ENCODE measurements at places on chromosomes 5 and 9.

DNA sequence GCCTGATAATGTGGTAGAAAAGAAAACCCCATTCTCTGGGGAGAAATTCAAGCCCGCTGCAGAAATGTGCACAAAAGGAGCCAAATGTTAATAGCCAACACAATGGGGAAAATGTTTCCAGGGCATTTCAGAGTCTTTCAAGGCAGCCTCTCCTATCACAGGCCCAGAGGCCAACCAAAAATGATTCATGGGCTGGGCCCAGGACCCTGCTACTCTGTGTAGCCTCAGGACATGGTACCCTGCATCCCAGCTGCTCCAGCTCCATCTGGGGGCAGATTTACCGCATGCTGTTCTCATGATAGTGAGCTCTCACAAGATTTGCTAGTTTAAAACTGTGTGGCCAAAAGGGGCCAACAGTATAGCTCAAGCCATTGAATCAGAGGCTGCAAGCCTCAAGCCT, 41.1 kb downstream of the RAPGEF6 start:
- DNase-seq = no peak

- DNase-seq = no peak
Measured at GRCh38 chr9:119951090-119951489, 581.9 kb upstream of the BRINP1 start.

DNA sequence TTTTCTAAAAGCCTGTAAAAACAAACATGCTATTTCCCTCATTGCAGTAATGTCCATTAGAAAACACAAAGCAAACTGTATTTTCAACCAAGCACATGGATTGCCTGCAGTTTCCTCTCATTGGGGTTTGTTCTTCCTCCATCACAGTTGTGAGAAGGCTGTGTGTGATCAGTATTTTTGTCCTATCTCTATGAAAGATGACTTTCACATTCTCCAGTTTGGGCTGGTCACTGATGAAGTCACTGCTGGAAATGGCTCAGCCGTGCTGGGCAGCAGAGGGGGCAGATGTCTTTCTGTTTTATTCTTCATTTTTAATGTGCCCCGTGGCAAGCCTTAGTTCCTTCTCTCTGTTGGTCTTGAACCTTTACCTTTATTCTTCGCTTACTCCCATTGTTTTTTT, 288.9 kb upstream of the MPDZ start:
- no peak for DNase-seq

DNA sequence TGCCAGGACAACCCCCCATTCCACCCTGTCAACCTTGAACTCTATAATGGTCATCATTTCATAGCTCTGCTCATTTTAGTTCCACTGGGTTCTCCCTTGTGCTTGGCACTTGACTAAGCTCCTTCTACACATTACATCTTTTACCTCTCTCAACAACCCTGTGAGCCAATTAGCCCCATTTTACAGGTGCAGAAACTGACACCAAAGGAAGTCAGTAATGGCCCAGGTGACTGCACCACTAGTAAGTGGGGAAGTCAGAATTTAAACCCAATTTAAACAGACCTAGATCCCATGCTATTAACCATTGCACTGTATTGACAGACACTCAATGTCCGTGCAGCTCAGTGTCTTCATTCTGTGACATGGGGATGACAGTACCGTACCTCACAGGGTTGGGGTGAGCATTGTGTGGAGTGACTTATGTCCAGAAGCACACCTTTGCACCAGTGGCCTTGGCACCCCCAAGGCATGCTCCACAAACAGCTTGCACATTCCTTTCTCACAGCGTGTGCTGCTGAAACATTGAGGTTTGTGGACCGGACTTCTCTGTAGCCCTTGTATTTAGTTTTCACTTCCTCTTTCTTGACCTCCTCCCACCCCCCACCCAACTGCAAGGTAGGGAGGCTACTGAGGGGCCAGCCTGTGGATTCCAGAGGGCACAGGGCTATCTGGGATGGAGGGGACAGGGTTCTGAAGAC, 23.1 kb downstream of the IRF1 start:
- peak; percentile 90 for DNase-seq

DNA sequence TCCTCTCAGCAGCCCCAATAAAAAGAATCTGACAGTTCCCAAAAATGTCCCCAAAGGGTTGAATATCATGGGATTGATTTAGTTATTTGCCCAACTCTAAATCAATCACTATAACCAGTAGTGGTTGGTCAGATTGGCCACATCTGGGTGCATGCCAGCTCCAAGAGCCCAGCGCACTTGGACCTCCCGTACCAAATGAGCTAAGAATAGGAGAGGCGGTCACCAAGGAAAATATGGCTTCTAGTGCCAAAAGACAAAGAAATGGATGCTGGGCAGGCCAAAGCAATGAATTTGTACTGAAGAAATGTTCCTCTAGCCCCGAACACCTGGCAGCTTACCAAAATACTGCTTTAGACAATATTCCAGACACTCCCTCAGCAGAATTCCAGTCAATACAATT, 80.3 kb downstream of the RCL1 start:
- DNase-seq = no peak

GRCh38 chr9:111897601-111898137, 1.1 kb downstream of the UGCG start:
- peak; percentile 89 for DNase-seq

DNA sequence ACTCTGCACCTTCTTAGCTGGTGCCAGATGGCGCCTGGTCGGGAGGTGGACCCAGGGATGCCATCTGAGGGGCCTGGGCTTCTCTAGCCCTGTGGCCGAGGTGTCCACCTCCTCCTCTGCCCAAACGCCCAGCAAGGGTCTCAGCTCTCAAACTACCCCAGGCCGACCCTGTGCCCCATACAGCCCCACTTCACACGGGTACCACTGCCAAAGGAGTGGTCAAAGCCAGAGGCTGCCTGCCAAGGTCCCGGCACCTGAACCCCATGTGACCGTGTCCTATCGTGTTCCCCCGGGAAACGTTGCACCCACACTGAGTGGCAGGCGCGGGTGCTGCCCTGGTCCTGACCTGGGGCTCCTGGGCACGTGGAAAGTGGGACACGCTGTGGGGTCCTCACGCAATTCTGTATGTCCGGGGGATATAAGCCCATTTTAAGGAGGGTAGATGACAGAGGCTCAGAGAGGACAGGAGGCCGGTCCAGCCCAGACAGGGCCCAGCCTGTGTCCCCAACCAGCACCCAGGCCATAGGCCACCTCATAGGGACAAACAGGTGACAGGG, 1.9 kb downstream of the ENTPD8 start:
- DNase-seq = no peak

- DNase-seq = no peak
Measured at GRCh38 chr5:129384193-129384592, 75.9 kb upstream of the ADAMTS19 start.

DNA sequence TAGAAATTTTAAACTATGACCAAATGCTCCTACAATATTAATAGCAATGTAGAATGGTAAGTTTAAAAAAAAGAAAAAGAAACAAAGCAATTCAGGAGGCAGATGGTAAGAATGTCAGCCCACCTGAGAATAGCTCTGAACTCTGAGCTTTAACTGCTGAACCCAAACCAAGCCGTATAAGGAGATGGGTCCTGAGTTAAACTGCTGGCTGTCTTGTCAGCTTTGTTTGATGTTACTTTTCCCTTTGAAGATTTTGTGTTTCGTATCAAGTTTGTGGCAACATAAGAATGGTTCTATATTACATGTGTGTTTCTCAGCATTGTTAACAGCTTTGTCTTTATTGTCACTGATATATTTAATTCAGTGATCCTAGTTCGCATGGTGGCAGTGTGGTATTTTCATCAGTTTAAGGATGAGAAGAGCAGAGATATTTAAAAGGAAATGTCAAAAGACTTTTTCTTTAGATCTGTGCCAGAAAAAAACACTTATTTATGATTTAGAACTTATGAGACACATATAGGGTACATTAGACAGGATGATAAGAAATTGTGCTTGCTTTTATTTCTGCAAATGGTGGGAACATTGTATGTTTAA, 390.1 kb downstream of the CCDC171 start:
- no peak for DNase-seq

DNA sequence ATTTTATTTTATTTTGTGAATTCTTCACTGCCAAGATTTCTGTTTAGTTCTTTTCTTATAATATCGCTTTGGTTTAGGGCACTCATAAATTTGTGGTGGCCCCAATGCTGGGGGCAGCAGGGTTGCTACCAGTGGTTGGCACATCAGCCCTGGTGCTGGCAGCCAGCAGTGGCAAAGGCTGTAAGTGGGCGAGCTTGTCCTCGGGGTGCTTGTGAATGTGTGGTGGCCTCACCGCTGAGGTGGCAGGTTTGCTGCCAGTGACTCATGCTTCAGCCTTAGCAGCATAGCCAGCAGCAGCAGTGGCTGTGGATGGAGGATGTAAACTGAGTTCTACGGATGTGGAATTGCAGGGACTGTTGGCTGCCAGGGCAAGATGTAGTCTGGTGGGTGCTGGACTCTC, 262.9 kb upstream of the DMAC1 start:
- DNase-seq = no peak

DNA sequence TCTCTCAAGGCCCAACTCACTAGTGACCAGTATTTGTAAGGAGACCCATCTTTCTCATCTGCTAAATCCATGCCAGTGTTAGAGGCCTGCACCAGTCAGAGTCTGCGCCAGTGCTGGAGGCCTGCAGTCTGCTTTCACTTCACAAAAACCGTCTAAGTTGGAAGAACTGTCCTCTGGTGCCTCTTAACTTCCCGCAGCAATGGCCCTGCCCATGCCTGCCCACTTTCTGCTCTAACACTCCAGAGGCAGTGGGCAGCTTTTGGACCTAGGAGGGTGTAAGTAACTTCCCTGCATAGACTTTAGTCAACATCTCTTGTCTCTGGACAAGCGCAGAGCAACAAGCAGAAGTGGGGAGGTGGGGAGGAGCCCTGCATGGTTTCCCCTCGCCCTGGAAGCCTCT, 152.9 kb downstream of the AUH start:
- peak; percentile 11 for DNase-seq
